ENCODE measurements at places on chromosomes 12 and 14. TPM values are rescaled to one million over a fixed set of nuclear protein-coding genes. Genes with fewer than 3 reads are reported as not detected.

Gene A2ML1
- total RNA-seq: 4.4 TPM

Gene CFAP251
- total RNA-seq: 20.9 TPM

Gene CLEC1B
- not detected for total RNA-seq

Gene PLA2G1B
- not detected for total RNA-seq

Measured in endodermal cell (in vitro differentiated cells).